ENCODE measurements at places on chromosomes 7 and 10.

- DNase-seq = no peak
Observed at GRCh38 chr10:8043569-8044306, 10.8 kb upstream of the GATA3 start.

DNA sequence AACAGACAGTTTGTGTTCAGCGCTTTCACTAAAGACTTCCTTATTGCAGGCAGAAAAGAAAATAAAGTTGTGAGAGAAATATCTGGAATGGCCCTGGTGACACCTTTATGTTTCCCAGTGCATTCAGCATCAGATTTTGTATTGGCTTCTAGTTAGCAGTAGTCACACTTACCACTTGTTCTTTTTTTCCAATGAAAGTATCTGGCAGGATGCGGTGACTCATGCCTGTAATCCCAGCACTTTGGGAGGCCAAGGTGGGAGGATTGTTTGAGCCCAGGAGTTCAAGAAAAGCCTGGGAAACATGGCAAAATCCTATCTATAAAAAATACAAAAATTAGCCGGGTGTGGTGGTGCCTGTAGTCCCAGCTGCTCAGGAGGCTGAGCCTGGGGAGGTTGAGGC, 649.6 kb downstream of the LRMDA start:
- DNase-seq = no peak

DNA sequence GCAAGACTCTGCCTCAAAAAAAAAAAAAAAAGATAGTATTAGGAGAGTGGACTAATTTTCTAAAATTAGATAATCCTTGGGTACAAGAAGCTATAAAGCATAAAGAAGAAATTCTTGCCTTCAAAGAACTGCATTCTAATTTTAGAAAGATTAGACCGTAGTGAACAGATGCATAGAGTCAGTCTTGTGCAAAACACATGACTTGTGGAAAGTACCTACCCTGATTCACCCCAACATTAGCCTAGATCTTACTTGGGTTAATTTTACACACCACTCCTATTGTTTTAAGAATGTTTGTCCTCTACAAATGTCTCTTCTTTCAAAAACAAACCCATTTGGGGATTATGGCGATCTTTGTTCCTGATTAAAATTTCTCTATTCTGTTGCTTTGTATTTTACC, 38.9 kb upstream of the SP8 start:
- DNase-seq = no peak

- DNase-seq = no peak
Observed at GRCh38 chr7:75916259-75916658, 1.3 kb downstream of the POR start.

DNA sequence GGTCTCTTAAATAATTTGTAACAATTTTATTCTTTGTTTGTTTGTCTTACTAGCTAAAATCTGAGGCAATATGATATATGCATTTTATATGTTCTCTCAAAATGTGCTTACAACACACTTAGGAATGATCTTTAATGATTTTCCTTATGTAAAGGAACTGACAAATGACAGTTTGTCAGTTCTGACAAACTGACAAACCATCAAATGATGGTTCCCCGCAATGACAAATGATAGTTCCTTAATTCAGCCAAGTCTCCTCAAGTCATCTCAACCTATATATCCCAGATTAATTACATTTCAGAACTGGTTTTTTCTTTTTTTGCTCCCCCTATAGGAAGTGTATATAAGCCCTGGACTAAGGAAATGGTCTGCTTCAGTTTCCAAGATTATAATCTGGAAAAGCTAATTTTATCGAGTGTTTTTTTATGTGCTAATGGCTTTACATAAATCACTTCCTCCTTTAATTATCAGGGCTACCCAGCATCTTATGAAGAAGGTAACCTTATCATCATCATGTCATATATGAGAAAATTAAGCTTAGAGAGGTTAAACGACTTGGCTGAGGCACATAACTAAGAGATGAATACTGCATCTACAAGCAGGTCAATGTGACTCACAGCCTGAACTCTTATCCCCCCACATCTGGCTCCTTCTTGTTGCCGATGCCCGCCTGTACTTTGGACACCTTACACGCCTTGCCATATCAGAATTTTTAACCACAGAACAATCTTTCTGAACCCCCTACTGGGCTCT, 75.1 kb downstream of the RELN start:
- DNase-seq = no peak

- no peak for DNase-seq
Observed at GRCh38 chr10:44506386-44506785, 121.5 kb upstream of the CXCL12 start.

GRCh38 chr7:2060701-2061100, 172.0 kb downstream of the MAD1L1 start:
- DNase-seq = no peak

- DNase-seq = no peak
Observed at GRCh38 chr10:95221124-95221523, 27.1 kb downstream of the ACSM6 start.

DNA sequence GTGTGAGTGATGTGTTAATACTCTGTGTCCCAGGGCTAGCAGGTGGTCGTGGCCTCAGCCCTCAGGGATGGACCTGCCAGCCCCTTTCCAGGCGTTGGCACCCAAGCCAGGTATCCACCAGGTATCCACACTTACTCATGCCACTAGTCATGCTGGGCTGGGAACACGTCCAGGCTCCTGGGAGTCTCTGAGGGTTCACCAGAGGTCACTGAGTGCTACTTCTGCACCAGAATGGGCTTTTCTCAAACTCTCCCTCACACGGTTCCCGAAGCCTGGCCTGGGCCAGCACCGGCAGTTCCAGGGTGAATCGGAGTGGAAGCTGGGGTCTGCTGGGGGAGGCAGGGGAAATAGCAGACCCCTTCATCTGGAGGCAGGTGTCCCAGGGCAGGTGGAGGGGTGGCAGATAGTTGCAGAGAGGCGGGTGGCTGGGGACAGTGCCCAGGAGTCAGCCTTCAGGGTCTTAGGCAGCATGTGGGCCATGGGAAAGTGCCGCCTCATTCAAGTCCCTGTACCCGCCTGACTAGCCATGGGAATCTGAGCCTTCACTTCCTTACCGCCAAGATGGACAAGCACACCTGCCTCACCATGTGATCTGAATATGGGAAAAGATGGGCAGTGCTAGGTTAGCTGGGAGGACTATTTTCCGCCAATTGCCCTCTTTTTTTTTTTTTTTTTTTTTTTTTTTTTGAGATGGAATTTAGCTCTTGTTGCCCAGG, 95.5 kb upstream of the GTF2I start:
- DNase-seq = no peak

DNA sequence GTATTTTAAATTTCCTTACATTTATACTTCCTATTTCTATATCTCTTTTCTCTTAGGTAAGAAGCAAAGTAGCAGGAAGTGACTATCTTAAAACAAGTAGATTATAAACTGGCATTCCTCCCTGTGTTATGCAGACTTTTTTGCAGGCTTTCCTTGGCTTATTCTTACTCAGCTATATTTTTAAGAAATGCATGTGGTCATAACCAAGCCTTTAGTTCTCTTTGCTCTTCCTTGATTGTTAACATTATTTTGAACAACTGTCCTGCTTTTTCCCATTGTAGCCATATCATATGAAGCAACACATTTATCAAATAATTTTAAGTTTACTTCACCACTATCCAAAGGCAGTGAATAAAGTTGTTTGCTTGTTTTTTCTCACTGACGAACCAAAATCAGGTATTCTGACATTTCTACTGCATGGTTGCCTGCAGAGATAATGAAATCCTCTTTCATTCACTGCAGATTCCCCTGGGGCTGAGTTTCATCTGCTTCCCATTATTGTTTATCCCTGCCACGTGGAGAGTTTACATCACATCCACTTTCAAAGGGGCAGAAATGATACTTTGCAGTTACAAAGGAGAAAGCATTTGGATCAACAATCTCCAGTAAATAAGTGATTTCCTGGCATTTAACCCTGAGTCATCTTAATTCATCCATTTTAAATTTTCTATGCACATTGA, 389.9 kb upstream of the SEMA3C start:
- DNase-seq = no peak

DNA sequence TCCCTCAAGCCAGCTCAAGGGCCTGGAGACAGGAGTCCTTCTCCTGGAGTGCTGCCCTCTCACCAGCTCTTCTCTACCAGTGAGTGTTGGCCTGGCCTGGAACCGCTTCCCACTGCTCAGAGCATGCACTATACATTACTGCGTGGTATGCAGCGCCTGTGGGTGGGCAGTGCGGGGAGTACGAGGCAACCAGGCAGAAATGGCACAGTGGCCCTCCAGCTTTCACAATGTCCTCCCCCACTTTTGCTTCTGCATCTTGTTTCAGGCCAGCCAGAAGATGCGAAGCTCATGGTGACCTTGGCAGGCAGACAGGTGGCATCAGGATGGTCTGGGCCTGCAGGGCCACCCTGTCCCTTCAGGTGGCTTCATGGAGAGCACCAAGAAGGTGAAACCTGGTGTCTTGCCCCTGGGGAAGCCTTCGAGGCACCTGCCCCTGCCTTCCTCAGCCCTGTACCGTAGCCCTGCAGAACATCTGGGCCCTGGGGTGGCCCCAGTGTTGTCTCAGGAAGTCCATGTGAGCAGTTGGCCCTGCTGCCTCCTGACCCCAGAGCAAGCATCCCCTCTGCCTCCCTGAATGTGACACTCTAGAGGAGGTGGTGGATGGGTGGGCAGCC, 35.8 kb downstream of the RASGEF1A start:
- no peak for DNase-seq

GRCh38 chr10:74320026-74320425, 169.0 kb downstream of the ADK start:
- no peak for DNase-seq

- no peak for DNase-seq
Observed at GRCh38 chr10:76558586-76558985, 1079.0 kb downstream of the KCNMA1 start.

DNA sequence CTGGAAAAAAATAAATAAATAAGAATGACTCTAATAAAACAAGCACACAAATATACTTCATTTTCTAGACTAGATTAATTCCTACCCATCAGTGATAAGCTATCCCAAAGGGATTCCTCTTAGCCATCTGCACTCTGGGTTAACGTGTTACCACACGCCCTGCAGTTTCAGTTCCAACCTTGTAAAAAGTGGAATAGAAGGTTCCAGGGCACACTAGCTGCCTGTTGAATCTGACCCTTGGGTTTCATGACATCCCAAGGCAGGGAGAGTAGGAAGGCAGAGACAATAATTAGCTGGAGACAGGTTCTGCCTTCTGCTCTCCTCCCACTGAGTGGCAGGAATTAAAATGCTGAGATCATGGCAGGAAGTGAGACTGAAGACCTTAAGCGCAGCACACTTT, 33.5 kb downstream of the SLC37A3 start:
- DNase-seq = no peak

GRCh38 chr7:47377741-47378140, 204.2 kb downstream of the TNS3 start:
- DNase-seq = no peak

GRCh38 chr10:29050081-29050480, 238.8 kb upstream of the LYZL1 start:
- DNase-seq = no peak

DNA sequence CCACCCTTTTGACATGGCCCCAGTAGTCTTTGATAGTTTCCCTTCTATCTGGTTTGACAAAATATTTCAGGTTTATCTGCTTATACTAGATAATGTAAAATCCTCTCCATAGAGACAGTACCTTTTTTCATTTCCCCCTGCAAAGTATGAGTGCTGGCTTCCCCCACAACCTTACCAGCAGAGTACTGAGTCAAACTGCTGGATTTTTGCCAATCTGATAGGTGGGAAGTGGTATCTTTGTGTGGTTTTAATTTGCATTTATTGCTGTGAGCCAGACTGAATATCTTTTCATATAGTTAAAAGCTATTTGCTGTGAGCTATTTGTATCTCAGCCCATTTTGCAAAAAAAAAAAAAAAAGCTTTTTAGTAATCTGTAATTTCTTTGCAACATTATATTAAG, 32.1 kb upstream of the HECTD2 start:
- no peak for DNase-seq

DNA sequence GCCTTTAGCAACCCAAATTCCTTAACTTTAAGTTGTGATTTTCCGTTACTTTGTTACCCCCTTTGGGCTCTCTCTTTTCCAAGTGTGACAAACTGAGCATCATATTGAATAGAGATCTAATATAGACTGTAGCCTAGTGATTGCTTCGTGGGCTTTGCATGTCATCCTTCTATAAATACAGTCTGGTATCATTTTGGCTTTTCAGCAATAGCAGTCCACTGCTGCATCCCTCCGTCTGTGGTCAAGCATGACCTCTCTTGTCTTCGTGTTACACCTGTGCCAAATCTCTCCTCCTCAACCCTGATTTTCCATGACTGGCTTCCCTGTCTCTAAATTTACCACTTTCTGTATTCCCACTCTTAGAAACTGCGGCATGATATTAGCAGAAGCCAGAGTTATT, 53.8 kb upstream of the AGK start:
- no peak for DNase-seq

- DNase-seq = no peak
Observed at GRCh38 chr10:21130108-21130507, 233.0 kb upstream of the NEBL start.

DNA sequence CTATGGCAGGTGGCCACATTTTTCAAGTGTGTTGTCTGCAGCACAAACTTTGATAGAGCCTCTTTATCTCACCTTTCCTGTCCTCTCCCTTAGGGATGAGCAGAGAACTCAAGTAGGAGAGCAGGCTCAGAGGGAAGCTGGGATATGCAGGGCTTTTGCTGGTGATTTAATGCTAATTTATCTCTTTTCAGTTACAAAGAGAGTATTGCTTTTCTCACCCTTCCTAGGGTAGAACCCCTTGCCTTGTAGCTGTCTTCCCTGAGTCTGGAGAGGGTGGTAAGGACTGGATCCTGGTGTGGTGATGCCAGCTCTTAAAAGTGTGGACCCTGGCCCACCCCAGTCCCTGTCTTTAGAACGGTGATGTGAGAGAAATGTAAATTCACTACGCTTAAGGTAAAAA, 1061.4 kb downstream of the TYW1 start:
- no peak for DNase-seq

- no peak for DNase-seq
Observed at GRCh38 chr7:120170834-120171233, 102.1 kb upstream of the KCND2 start.

- DNase-seq = no peak
Observed at GRCh38 chr10:79248341-79249185, 98.7 kb upstream of the PPIF start.

DNA sequence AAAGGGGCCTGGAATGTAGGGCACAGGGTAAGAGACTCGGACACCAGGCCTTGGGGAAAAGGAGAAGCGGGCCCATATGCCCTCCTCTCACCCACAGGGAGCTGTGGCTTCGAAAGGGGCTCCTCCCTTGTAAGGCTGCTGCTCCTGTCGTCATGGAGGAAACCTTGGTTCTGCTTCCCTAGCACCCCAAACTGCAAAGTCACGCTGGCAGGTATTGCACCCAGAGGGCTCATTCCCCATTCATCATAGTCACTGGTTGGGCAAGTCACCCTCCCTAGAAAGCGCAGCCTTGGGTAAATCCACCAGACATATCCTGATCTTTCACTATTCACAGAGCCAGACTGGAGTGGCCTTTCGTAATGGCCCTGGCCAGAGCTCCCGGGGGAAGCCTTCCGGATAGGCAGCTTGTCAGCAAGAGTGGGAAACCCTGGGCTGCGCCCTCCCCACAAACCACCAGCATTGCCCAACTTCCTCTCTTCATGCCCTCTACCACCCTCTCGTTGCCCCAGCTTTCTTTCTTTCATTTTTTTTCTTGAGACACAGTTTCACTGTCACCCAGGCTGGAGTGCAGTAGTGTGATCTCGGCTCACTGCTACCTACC, 121.0 kb downstream of the HIP1 start:
- DNase-seq = no peak

- DNase-seq = no peak
Observed at GRCh38 chr10:70038923-70039322, 13.7 kb upstream of the MACROH2A2 start.

Measured in cerebellar cortex (tissue), 1 donor.